ENCODE measurements at places on chromosomes 4 and X.

- no peak for DNase-seq
These were observed 10.1 kb downstream of the SCARB2 start for GRCh38 chr4:76203541-76203940.

- DNase-seq: peak; percentile 44
These were observed 1.7 kb upstream of the IL3RA start for GRCh38 chrX:1334854-1335253.

- no peak for DNase-seq
These were observed 19.5 kb downstream of the SAT1 start for GRCh38 chrX:23802431-23802830.

DNA sequence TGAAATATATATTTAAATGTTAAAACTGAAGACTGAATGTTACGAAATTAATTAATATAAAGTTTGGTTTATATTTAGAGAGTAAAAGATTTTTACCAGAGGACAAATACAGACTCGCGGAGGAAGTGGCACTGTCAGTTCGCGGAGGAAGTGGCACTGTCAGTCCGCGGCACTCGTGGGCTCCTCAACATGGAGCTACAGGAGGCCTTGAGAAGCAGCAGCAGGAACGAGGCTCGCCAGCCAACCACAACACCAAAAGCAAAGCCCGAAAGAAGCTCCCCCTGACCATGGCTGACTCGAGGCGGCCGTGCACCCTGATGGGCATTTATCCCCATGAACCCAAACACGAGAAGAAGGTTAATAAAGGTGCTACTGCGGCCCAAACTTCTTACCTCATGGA is 125.3 kb upstream of the PABPC4L start:
- DNase-seq: peak; percentile 2

DNA sequence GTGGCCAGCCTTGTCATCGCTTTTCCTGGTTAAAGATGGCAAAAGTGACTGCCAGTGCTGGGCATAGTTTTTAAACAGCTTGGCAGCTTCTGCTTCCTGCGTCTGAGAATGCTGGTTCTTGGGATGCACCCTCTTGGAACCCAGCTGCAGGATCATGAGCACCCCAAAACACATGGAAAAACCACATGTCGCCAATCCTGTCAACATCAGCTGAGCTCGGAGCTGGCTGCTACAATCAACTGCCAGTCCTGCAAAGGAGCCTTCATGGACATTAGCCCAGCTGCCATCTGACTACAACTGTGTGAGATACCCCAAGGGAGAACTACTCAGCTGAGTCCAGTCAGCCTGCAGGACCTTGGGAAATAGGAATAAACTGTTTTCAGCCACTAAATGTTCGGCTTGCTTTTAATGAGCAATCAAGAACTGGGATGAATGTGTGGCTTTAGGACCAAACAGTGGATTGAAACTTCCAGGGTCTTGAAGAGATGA is 31.0 kb downstream of the OSTC start:
- no peak for DNase-seq
